ENCODE measurements at places on chromosomes 1 and 21.

GRCh38 chr1:86322241-86322640 lies 73.9 kb downstream of the ODF2L start:
- no peak for DNase-seq

GRCh38 chr1:220796530-220796929 lies 9.8 kb downstream of the MTARC1 start:
- no peak for DNase-seq

GRCh38 chr21:20946701-20947100 lies 51.5 kb upstream of the NCAM2 start:
- DNase-seq = no peak

- DNase-seq = no peak
These were observed 465.8 kb downstream of the DSCAM start for GRCh38 chr21:40381111-40381510.

- no peak for DNase-seq
These were observed 99.5 kb upstream of the CD55 start for GRCh38 chr1:207221934-207222351.

DNA sequence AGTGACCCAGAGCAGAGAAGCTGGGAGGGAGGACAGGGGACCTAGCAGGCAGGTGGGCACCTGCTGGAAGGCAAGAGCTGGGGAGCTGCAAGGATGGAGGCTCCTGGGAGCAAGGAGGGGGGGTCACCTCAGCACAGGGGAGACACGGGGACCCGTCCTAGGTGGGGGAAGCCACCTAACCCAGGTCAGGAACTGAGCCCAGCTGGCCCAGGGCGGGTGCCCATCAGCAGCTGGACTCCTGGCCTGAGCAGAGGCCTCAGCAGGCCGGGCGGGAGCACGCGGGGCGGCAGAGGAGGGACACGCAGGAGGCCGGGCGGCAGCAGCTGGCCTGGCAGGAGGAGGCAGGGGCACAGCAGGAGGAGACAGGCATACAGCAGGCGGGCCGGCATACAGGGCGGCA lies 949 bp downstream of the KRTAP10-1 start:
- no peak for DNase-seq

DNA sequence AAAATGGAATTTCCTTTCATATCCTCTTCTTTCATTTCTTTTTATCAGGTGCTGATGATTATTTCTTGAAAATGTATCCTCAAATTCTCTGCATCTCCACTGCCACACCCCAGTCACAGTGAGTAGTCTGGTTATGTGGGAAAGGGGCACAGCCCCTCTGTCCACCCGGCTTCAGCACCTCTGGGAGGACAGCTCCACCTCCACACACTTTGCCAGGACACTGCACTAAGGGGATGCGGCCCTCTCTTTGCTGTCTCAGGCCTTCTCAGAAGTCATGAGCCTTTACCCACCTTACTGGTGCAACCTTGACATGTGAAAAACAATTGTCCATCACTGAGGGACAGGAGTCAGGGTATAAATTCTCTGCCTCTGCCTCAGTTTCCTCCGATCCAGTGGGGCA lies 433.1 kb downstream of the PCP4 start:
- peak; percentile 21 for DNase-seq

DNA sequence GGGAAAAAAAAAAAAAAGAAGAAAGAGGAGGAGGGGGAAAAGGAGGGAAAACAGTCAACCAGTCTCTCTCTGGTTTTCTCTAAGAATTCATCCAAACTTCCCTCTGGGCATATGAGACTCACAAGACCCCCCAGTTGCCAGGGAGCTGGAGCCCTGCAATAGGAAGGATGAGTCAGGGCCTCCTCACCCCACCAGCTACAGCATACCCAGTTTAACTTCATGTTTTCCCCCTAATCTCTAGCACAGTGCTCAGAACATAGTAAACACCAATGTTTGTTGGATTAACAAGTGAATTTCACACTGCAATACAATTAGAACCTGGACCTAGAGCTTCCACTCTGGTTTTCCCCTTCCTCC lies 7.8 kb downstream of the F11R start:
- no peak for DNase-seq

DNA sequence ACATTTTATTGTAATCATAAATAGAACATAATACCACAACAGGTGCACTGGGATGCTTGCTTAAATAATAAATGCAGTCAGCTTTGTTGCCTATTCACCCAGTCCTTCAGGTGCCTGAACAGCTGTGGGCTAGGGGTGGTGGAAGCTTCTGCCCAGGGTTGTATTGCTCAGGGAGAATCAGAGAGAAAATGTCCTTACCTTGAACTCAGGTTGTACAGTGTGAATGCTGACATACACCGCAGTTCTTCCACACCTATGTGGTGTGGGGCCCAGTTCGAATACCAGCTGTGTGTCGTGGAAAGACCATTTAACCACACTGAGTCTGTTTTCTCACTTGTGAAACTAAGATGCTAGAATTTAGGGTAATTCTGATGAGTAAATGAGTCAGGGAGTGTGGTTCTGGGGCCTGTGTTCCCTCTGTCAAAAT lies 115.7 kb upstream of the ATP1A1 start:
- no peak for DNase-seq

GRCh38 chr1:240993004-240993403 lies 364.0 kb downstream of the RGS7 start:
- no peak for DNase-seq

- DNase-seq = no peak
These were observed 378.7 kb downstream of the SEC16B start for GRCh38 chr1:177591155-177591554.

GRCh38 chr21:27545754-27546349 lies 579.0 kb upstream of the ADAMTS5 start:
- no peak for DNase-seq

GRCh38 chr1:18316764-18317163 lies 164.0 kb upstream of the KLHDC7A start:
- no peak for DNase-seq

DNA sequence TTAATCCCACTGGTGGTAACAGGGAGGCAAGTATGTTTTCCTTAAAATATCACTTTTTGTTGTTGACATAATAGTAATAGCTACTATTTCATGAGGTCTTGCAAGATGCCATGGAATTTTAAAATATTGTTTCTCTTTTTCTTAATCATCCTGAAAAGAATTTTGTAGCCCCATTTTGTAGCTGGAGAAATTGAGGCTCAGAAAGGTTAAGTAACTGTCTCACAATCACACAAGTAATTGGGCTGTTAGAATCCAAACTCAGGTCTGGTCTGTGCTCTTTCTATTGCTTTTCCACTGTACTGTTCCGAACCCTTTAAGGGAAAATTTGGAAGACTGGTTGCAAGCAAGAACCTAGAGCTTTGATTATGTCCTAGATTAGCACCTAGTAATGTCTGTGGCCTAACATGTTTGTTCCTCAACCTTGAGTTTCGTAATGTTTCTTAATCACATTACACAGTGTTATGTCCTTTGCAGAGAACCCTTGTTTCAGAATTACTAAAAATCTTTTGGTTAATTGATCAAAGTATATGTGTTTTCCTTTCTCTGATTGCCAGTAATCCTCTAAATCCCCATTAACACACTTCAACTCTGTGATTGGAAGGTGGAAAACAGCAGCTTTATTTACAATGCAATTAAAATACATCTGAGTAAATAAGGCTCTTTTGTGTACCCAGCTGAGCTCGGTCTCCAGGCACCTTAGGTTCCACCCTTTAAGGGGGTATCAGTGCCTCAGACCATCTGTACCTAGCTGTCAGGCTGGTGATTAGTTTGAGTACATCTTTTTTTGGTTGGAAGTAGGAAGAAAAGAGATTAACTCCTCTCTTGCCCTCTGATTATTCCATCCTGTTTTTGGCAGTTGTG lies 10.4 kb downstream of the LRRC42 start:
- no peak for DNase-seq

GRCh38 chr1:14551386-14551785 lies 47.1 kb upstream of the KAZN start:
- DNase-seq = no peak

GRCh38 chr21:26813426-26813998 lies 31.7 kb downstream of the ADAMTS1 start:
- no peak for DNase-seq

DNA sequence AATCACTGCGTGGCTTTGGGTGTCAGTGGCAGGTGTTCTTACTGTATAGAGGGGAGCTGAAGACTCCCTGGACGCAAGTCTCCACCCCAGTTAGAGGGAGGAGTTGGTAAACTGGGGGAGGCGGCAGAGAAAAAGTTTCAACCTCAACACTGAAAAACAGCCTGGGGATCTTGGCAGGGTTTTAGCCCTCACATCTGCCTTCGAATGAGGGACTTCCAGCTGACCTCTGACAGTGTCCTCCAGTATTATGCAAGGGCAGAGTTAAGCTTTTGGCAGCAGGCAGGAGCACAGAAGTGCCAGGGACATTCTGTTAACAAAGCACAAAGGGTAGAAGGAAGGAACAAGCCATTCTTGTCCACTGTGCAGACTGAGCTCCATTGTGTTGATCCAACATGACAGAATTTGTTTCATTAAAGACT lies 41.2 kb upstream of the RAB4A start:
- DNase-seq = no peak

DNA sequence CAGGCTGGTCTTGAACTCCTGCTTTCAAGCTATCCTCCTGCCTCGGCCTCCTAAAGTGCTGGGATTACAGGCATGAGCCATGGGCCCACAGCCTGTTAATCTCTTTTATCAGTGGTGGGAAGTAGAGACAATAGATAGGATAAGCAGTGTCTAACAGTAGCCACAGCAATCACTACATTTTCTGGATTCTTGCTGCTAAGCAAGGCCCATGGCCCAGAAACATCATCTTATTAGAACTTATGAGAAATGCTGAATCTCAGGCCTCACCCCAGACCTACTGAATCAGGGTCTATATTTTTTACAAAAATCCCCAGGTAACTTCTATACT lies 29.7 kb downstream of the IGFN1 start:
- no peak for DNase-seq

GRCh38 chr1:224623743-224624333 lies 7.7 kb downstream of the CNIH3 start:
- no peak for DNase-seq

- peak; percentile 94 for DNase-seq
These were observed 9.1 kb upstream of the MTFR1L start for GRCh38 chr1:25810341-25811299.

GRCh38 chr21:30014886-30015285 lies 75.1 kb upstream of the GRIK1 start:
- DNase-seq = peak; percentile 12

GRCh38 chr1:160419838-160420169 lies 19.4 kb downstream of the VANGL2 start:
- DNase-seq = no peak

GRCh38 chr1:202275061-202275770 lies 66.5 kb downstream of the UBE2T start:
- no peak for DNase-seq

- peak; percentile 41 for DNase-seq
These were observed 17.8 kb downstream of the PKNOX1 start for GRCh38 chr21:42991992-42992740.

DNA sequence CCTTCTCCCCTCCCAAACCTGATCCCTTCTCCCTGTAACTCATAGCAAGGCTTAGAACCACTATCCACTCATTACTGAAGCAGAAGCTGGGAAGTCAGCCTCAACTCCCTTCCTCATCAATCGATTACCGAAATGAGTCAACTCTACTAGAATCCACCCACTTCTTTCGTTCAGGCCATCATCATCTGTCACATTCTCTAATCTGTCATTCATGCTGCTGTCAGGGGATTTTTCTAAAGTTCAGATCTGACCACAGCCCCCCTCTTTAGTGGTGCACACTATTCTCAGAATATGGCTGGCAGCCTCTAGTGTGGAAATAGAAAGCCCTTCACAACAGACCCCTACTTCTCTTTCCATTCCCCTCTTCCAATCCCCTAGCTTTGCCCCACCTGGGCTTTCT lies 5.1 kb downstream of the NT5C1A start:
- no peak for DNase-seq

DNA sequence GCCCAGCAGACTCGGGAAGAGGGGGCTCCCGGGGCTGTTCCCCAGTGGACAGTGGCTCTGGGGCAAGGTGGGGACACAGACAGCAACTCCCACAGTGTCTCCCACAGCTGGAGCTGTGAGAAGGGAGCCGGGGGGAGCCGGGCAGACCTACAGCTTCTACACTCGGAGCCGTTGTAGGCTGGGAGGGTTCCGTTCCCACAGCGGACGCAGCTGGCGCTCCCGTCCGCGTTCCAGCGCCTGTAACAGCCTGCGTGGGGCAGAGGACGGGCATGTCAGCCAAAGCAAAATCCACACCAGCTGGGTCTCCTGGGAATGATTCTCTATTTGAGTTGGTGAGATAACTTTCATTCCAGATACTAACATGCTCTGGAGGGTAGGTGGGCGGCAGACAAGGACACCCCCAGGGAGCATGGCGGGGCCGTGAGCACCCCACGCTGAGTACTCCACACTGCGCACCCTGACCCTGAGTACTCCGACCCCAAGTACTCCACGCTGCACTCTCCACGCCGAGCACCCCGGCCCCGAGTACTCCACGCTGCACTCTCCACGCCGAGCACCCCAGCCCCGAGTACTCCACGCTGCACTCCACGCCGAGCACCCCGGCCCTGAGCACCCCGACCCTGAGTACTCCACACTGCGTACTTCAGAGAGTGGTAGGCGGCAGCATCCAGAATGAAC lies 13.4 kb upstream of the RNF223 start:
- DNase-seq = no peak

Data from iPS-NIHi11 (cell line).